ENCODE measurements at places on chromosomes 7 and 10.

GRCh38 chr10:4183761-4184261 lies 398.8 kb upstream of the KLF6 start:
- no peak for DNase-seq

GRCh38 chr7:64498270-64498669 lies 64.6 kb downstream of the ZNF680 start:
- DNase-seq = no peak

DNA sequence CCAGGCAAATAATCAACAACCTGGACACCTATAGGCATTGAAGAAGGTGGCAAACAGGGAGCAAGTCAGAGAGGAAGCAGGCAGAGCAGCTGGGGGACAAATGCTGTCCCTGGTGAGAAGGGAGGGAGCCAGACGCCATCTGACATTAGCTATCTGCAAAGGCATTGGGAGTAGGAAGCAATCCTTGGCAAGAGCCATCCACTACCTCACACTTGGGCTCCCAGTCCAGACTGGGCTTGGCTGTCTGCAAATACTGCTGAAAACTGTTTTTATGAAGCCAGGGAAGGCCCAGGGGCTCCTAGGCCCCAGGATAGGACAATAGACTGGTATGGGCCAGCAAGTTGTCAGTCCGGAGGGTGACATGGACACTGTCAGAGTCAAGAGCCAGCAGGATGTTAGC lies 132.5 kb downstream of the SORBS1 start:
- no peak for DNase-seq

GRCh38 chr10:52446391-52446790 lies 132.3 kb downstream of the DKK1 start:
- no peak for DNase-seq

DNA sequence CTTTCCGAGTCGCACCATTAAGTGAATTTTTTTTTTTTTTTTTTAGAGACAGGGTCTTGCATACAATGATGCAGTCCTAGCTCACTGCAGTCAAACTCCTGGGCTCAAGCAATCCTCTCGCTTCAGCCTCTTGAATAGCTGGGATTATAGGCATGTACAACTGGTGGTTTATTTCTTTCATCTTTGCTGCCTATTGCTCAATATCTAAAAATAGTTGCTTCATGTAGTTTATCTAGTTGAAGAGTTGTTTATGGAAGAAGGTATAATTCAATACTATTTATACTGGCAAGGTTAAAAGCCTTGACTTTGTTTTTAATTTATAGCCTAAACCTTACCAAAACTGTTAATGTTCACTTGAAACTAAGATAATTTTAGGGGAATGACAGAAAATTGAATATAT lies 66.9 kb downstream of the SEMA3D start:
- no peak for DNase-seq

DNA sequence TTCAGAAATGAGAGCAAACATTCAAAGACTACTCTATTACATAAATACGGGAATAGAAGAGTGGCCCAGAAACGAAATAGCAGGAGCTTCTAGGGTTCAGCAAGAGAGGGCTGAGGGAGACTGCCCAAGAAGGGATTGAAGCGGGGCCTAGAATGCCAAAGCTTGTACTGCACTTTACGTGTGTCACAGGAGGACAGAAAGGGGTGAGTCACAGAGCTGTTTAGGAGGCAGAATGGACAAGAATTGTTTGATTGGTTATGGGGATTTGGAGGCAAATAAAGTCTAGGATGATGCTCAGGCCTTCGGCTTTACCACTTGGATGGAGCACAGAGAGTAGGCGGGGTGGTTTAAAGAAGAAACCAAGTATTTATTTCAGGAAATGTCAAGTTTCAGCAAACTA lies 11.3 kb upstream of the FXYD4 start:
- DNase-seq = no peak
